ENCODE measurements at places on chromosomes 6 and 20.

- no peak for DNase-seq
Observed at GRCh38 chr6:168182366-168182765, 103.4 kb upstream of the FRMD1 start.

DNA sequence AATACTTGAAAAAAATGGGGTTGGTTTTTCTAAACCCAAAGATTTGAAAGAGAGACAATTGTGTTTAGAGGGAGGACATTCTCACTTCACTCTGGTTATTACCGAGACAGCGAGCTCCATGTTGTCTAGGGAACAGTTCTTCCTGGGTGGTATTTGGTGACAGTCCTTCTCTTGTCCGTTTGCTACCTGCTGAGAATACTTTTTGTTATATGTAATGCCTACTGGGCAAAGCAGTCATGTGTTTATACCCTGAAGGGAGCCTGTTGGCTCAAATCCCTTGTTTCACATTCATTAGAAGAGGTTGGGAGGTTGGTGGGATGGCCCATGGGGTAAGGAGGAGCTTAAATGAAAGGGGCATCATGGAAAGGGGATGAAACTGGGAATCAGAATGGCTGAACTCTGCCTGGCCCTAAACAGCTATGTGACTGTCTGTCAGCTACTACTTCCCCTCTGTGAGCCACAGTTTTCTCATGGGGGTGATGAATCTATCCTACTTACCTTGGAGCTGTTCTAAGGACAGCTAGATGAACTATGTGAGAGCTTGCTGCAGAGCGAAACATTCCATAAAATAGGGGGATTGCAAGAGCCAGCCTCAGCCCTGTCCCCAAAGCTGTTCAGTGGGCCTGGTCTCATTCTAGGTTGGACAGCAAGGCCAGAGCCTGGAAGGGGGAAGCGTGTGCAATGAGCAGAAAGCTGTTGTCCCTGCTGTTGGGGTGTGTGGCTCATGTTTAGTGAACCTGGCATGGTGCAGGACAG lies 43.5 kb downstream of the FNDC1 start:
- DNase-seq: no peak

GRCh38 chr6:134589512-134589911 lies 271.6 kb upstream of the SGK1 start:
- DNase-seq: no peak

- DNase-seq: no peak
Observed at GRCh38 chr6:152598901-152599537, 38.1 kb downstream of the SYNE1 start.

GRCh38 chr6:90938122-90938521 lies 351.2 kb upstream of the MAP3K7 start:
- DNase-seq: no peak

DNA sequence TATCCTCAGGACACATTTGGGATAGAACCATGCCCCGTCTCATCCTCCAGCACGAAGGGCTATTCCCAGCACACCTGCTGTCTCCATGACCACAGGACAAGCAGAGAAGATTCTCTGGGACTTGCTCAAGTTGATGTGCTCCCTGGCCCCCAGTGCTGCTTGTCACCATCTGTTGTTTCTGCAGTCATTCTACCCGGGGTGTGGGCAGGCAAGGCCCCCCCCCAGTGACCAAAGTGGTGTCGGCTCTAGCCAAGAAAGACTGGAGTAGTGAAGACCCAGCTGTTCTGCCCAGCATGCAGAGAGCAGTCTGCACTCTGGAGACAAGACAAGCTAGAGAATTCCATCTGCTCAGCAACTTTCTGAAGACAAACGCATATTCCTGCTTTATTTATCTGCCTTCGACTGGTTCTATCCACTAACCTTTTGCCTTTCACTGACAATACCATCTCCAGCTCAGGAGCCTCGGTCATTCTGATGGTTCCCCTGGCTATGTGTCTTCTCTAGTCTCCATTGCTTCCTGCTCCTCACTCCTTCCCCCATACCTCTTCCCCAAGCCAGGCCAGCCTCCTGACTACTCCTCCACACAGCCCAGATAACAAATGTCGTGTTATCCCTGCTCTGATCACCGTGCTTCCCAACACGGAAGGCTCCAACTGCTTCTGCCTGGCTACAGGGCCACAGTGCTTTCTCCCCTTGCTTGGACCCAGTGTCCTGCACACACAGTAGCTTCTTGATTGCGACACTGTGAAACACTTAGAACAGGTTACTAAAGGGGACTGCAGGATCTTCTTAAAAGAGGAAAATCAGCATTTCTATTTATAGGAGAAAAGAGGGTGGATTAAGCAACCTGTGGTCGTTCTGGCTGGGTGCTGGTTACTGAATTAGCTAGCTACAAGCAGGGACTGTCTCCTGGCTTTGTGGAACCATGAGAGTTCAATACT lies 86.7 kb upstream of the EMILIN3 start:
- no peak for DNase-seq

- peak; percentile 64 for DNase-seq
Observed at GRCh38 chr6:106334646-106335448, 9.3 kb upstream of the ATG5 start.
